ENCODE measurements at places on chromosomes 4 and X.

- DNase-seq, result no peak
These were observed 167.2 kb downstream of the CEP135 start for GRCh38 chr4:56115898-56116297.

DNA sequence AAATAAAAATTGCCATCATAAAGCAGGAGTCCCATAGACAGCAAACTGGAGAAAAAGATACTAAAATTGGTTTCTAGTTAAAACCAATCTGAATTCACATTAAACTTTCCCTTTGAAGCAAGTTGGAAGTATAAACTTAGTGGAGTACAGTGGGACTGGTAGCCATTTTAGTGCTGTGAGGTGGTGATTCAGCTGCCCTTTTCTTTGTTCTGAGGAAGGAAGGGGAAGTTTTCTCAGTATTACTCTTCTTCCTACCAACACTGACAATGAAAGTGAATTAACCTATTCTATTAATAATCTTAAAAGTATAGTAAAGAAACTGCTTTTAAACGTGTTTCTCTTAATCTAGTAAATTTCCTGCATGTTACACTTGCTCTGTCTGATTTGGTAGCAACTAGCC, 36.7 kb downstream of the SLC9A6 start:
- no peak for DNase-seq

GRCh38 chr4:6701371-6701770, 7.7 kb downstream of the S100P start:
- no peak for DNase-seq

GRCh38 chrX:114071412-114071811, 512.5 kb upstream of the HTR2C start:
- no peak for DNase-seq

- DNase-seq, result no peak
These were observed 327.9 kb downstream of the FAT4 start for GRCh38 chr4:125642645-125643044.

GRCh38 chr4:52554612-52555355, 104.3 kb downstream of the USP46 start:
- DNase-seq, result no peak

GRCh38 chr4:181688872-181689271, 554.3 kb upstream of the TENM3 start:
- DNase-seq, result no peak

- no peak for DNase-seq
These were observed 53.3 kb downstream of the AR start for GRCh38 chrX:67596839-67597790.

DNA sequence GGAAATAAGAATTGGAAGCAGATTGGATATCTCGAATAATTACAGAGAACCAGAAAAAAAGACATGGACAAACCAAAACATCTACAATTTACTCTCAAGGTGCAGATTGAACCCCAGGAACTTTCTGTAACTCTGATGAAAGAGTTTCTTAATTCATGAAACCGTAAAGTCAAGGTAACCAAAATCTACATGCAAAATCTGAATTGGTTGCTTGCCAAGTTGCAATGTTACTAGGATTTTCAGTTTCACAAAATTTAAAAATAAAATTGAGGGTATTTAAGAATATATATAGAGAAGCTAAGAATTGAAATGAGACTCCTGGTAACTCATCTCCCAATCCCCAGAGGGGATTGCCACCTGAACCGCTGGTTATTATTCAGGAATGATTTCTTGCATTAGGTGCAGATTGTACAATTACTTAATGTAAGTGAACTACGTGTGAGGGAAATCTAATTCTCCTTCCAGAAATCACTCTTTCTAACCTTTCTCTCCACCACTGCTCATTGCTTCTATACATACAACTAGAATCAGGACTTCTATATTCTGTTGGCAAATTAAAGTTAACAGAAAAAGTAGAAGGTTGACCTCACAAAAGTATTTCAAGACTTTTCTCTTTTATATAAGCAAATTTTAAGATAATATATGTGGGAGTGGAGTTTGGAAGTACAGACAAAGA, 221.5 kb upstream of the NDST4 start:
- DNase-seq, result no peak

DNA sequence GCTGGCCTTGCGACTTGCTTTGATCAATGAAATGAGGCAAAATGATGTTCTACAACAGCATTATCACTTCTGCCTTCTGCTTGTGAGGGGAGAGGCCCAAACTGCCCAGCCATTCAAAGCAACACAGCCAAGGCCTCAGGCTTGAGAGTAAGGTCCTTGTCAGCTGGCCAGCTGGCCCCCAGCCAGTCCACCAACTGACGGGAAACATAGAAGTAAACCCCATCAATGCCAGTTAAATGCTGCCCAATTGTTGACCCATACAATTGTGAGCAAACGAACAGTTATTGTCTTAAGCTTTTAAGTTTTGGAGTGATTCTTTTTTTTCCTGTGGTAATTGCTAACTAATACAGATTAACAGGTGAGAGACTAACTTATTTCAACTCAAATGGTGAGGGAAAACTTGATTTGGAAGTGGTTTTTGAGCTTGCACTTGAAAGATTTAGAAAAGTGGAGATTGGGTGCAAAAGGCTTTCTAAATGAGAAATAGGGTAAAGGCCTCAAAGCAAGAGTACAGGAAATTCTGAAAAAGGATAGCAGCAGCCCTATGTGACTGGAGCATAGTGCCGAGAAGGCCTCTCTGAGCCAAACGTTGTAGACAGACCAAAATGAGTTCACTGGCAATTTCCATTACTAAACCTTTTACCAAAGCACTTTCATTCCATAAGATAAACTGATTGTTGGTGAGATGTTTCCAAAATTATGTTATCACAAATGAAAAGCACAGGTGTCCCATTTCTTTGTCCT, 66.9 kb downstream of the ARHGEF38 start:
- no peak for DNase-seq

GRCh38 chr4:72558655-72559054, 10.4 kb downstream of the ADAMTS3 start:
- no peak for DNase-seq

GRCh38 chrX:3659761-3660160, 53.7 kb downstream of the PRKX start:
- DNase-seq, result no peak

- no peak for DNase-seq
These were observed 68.3 kb upstream of the SLC7A11 start for GRCh38 chr4:138310498-138310897.

- DNase-seq, result no peak
These were observed 435.7 kb downstream of the RAPGEF2 start for GRCh38 chr4:159538556-159538955.

DNA sequence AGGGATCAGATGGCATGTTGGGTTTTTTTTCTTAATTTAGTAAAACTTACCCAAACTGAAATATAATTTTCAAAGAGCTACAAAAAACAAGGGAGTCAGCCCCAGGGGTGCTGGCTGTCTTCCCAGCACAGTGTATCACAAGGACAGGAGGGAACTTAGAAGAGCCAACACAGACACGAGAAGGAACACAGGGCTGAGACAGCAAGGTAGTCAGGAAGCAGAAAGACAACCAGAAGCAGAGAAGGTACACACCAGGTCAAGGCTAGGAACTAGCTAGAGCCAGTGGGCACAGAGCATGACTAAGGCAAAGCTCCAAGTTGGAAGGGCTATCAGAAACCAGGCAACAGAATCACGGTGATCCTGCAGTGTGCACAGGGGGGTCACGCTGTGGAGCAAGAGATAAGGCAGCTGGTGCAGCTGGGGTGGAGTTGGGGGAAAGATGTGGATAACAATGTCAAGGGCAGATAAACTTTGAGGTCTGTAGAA, 168.7 kb downstream of the NR3C2 start:
- no peak for DNase-seq

DNA sequence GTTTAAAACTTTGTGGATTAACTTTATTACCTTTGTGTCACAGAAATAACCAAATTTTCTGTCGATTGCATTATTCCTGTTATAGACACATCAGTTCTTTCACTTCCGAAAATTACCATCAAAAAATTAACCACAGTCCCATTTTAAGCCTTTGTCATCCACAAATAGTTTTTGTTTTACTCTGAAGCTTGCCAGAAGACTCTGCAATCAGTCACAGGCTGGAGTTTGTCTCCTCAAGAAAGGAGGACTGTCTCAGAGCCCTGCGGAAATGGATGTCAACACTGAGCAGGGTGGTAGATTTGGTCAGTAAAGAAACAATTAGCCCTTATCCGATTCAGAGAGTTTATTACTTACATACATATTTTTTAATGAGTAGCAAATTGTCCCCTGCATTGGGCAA, 20.1 kb upstream of the TCEAL4 start:
- DNase-seq, result no peak

GRCh38 chrX:124215786-124216185, 116.7 kb upstream of the TEX13D start:
- DNase-seq, result no peak

DNA sequence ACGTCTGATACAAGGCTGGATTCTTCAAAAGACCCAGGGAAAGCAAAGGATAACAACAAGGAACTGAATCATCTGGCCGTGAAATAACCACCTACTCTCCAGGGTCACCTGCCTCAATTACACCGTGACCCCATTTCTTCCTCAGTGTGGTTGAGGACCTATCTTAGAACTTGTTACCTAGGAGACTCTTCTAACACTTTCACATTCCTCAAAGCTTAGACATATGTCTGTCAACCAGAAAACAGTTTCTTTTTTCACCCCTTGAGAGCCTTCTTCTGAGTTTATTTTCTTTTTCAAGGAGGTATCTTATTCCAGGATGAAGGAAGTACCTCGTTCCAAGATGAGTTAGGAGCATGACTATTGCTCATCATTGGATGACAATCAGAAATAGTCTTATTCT, 337.8 kb downstream of the ARHGAP24 start:
- DNase-seq, result no peak

GRCh38 chr4:74056858-74057562, 18.5 kb upstream of the CXCL3 start:
- DNase-seq, result no peak

- DNase-seq, result no peak
These were observed 5.3 kb downstream of the YIPF7 start for GRCh38 chr4:44646151-44646550.

GRCh38 chrX:41352329-41352838, 18.4 kb downstream of the DDX3X start:
- DNase-seq, result no peak

DNA sequence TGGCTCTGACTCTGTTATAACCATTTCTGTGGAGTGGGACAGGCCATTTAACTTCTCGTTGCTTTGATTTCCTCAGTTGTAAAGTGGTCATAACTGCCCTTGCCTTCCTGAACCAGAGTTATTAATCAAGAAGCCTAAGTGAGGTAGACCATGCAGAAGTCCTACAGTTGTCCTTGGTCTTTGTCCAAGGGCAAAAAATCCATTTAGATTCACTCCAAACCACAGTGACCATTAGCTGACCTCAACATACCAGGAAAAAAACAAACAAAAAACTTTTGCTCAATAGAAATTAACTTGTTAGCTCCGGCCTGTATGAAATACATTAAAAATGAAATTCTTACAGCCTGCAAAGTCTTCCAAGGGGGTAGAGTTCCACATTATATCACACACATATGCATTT, 52.7 kb downstream of the TBC1D9 start:
- DNase-seq, result no peak

- DNase-seq, result no peak
These were observed 2.1 kb downstream of the PDS5A start for GRCh38 chr4:39975488-39976089.

DNA sequence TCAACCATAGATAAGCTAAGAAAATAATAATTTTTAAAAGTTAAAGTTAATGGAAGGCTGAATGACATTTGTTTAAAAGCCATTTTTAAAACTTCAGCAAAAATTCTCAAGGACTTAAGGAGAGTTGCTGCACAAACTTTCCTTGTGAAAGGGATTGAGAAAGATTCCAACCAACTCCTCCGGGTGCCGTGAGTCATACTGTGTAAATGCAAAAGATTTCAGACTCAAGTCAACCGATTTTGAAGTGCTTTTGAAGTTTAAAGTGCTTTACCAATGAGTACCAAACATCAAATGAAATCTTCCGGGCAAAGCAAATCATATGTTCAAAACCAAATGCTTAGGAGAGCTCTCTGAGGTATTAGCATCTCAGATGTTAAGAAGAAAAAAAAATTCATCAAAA, 31.4 kb downstream of the VCX2 start:
- DNase-seq, result no peak

DNA sequence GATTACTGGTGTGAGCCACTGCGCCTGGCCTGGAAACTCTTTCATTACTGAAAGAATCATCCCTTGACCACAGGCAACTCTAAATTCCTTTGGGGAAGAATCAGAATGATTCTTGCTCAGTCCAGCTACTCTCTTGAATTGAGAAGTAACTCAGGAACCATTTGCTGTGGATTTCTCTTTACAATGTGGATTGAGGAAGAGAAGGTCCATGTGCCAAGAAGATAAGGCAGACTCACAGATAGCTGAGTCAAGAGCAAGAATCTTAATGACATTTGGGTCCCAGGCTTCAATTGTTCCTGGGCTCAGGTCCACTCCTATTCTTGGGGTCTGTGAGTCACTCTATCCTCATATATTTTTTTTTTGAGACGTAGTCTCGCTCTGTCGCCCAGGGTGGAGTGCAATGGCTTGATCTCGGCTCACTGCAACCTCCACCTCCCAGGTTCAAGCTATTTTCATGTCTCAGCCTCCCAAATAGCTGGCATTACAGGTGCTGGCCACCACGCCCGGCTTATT, 6.2 kb upstream of the MGARP start:
- DNase-seq, result no peak

DNA sequence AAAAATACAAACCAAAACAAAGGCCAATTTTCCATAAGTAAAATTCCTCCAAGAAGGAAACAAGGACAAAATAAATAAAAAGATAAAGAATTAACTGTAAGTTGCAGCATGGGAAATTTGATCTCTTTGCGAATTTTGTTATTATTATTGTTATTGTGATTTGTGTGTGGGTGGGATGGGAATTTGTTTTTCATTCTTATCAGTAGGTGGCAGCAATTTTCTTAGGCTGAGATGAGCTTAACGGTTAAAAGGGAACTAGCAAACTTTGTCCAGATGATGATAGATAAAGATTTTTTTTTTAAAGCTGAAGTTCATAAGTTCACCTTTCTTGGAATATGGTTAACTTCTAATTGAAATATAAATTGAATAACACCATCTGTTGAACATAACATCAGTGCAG, 83.2 kb upstream of the IL1RAPL2 start:
- no peak for DNase-seq

DNA sequence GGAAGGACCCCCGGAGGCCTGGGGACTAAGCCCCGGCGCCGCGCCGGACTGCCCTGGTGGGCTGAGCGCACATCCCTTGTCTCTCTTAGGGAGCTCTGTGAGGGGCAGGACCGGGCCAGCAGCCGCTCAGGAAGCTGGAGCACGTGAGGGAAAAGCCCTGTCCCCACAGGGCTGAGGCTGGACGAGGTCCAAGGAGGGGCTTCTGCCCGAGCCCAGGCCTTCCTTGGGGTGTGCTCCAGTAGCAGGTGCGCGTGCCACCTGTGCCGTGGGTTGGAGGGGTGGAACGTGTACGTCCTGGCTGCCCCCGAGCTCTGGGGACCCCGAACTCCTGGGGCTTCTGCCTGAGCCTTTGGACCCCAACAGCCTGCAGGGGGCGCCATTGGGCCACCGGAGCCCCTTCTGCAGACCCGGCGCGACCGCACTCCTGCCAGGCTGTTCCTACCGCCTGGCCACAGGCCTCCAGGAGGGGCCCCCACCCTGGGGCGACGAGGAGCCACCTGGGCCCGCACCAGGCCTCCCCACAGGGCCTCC, 27.2 kb downstream of the TACC3 start:
- peak; percentile 49 for DNase-seq

Data from stimulated activated CD4-positive, alpha-beta T cell treated with anti-CD3 and anti-CD28 coated beads, TNF-alpha, amount 100 ng/mL, for 1 hour (primary cell).